ENCODE measurements at places on chromosomes 1 and 21. TPM values are rescaled to one million over a fixed set of nuclear protein-coding genes. Genes with fewer than 3 reads are reported as not detected.

GBP5 gene
- 0.63 TPM for total RNA-seq

DNA sequence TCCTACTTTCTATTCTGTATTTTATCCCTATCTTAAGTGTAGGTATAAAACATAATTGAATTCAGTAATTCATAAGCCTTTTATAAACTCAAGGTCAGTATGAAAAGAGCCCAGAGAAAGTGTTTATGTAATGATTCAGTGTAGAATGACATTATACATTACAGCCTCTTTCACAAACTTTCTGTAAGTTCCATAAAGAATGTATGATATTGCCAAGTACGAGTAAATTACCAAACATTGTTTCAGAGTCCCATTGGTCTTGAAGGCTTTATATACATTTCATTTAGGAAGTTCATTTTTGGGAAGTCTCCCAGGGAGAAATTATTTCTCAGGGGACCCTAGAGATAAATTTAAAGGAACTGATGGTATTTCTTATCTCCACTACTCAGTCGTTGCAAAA, 37.8 kb upstream of the VAMP3 start:
- ATAC-seq = no peak

- ATAC-seq = no peak
Measured at GRCh38 chr1:178311164-178311563, 185.6 kb downstream of the CLEC20A start.

HMGCS2 gene
- 0.38 TPM for total RNA-seq

- peak; percentile 84 for ATAC-seq
Measured at GRCh38 chr1:169546087-169546995, 39.9 kb downstream of the F5 start.

DNA sequence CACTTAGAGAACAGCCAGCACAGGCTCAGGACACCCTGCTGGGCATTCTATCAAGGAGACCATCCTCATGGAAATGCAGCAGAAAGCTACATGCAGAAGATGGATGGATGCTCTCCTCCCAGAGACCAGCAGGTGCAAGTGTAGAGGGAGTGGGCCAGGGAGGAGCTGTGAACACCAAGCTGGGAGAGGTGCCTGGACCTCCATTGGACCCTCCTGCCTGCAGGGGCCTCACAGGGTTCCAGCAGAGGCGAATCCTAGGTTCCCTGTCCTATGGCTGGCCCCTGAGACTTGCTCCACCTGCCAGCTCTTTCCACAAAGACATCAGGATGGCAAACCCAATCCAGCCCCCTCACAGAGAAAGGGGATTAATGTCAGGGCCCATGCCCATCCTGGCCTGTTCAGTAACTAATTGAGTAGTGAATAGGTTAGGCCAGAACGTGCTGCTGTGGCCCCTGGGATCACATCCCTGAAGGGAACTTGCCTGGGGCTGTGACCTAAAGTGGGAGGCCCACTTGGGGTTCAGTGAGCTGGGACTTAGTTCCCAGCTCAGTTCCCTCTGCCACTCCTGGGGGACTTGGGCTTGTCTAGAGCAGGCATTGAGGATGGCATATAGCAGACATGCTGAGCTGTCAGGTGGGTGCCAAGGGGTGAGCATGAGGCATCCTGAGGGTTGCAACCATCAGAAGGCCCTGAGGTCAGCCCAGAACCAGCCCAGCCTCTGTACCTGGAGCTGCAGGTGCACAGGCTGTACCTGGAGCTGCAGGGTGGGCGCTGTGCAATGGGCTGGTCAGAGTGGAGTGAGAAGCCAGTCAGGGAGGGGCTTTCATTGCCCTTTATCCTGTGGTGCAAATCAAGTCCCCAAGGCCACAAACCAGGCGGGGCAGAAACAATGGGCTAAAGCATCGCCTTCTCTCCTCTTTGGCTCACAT, 22.9 kb upstream of the ZNF678 start:
- ATAC-seq = no peak

GRCh38 chr1:46622344-46622743, 5.7 kb upstream of the MOB3C start:
- peak; percentile 80 for ATAC-seq

GRCh38 chr21:36965720-36966065, 776 bp downstream of the HLCS start:
- ATAC-seq = no peak

GRCh38 chr1:47592296-47593012, 154.6 kb downstream of the FOXD2 start:
- ATAC-seq = no peak

DNA sequence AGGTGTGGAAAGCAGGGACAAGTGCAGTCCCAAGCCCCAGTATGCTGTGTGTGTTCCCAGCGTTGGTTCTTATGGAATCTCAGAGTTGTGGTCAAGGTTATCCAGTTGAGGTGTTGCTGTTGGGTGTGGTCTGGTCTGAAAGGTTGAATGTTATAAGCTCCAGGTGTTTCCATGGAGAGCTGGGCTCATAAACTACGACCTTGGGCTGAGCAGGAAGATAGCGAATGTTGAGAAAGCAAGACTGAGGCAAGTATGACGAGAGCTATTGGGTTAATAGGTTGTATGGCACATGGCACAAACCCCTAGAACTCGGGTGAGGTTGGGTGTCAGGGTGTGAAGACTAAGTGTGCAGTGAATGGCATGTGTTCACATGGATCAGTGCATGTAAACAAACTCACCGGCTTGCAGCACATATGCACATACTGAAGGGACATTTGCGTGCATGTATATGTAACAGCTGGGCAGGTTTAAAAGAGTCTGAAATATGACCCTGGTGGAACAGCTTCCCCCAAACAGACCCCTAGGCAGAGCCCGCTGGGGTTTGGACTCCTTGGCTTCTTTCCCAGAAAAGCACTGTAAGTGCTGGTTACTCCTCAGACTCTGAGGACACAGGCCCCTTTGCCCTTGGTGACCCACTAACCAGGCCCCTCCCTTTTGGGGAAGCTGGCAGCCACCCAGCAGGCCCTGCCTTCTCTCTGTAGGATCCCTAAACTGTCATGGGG, 117.5 kb downstream of the NAV1 start:
- ATAC-seq = peak; percentile 43

- ATAC-seq = no peak
Measured at GRCh38 chr1:34898330-34898761, 31.1 kb downstream of the DLGAP3 start.

GRCh38 chr1:100009458-100009857, 39.7 kb downstream of the SLC35A3 start:
- no peak for ATAC-seq

DNA sequence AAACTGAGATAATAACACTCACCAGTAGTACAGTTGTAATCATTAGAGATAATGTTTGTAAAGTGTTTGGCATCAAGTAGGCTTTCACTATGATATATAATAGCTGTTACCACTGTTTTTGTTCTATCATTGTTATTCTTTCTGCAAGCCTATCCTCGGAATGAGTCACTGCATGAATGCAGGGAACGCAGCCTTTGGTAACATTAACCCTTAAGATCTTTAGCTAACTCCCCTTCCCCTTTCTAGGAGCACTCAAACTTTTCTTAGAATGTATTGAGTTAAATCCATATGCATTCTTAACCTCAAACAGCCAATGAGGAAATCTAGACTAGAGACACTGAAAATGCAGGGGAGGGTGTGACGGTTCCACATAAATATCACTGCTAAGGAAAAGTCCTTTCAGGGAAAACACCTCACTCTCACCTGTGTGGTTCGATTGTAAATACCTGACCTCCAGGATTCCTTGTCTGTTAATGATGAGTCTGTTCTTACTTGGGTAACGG, 467.3 kb downstream of the SETD4 start:
- ATAC-seq = peak; percentile 36

- peak; percentile 14 for ATAC-seq
Measured at GRCh38 chr21:35323947-35324346, 274.8 kb upstream of the RUNX1 start.

CA6 gene
- total RNA-seq = not detected

GRCh38 chr1:219520241-219520640, 92.7 kb downstream of the ZC3H11B start:
- ATAC-seq = no peak

CYP4A11 gene
- 0.30 TPM for total RNA-seq

DNA sequence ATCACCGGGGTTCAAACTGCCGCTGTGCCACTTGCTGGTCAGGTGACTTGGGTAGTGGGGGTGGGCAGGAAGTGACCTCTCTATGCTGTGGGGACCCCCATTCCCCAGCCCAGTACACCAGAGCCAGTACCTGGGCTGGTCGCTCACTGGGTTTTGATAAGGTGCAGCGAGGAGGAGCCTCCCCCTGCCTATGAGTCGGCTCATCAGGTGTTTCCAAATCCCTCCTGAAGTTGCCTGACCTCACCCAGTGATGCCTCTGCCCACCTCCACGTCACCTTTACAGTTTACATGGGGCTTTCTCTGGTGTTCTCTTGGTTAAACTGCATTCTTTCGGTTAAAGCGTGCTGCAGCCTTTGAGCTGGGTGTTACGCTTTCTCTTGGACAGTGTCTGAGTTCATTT, 58.2 kb downstream of the ARHGEF10L start:
- ATAC-seq = no peak

KLHDC8A gene
- 42.8 TPM for total RNA-seq

GRCh38 chr21:29236201-29236600, 62.5 kb upstream of the BACH1 start:
- ATAC-seq = no peak

GRCh38 chr21:45304476-45304830, 16.8 kb upstream of the POFUT2 start:
- ATAC-seq = no peak

DNA sequence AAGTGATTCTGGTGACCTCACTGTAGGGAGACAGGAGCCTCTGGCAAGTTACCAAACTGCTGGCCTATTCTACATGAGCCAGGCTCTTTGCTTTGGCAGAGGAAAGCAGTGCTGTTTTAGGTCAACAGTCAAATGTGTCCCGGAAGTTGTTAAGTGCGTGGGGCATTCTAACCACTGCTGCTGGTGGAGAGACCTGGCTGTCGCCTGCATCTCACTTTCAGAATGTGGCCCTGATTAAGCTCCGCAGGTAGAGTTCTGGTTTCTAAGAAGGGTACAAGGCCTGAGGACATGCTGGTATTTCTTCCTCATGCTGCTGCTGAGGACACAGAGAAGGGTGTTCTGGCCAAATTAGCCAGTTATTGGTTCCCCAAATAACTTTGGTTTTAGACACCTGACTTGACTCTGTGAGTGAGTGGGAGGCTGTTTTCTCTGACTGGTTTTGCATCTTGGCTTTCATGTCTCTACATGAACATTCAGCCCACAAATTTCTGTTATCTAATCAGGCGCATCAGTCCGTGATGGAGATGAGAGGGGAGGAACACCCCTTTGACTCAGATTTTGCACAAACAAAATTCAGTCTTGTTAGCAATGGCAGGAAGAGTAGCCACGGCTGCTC, 120.8 kb downstream of the LMO4 start:
- ATAC-seq = no peak

LAMB3 gene
- total RNA-seq = 3.5 TPM

SPRR2F gene
- total RNA-seq = not detected

DNA sequence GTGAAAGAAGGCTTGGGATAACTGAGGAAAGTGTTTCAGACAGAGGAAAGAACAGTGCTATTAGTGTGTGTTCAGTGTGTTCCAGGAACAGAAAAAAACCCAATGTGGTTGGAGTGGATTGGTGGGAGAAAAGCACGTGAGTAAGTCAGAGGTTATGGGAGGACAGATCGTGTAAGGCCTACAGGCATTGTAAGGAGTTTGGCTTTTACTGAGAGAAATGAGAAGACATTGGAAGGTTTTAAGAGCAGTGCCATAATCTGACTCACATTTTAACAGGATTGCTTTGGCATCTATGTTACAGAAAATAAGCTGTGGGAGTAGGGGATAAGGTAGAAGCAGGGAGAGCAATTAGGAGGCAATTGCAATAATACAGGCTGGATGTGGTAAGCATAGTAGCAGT, 4.8 kb downstream of the ARPC5 start:
- no peak for ATAC-seq

GRCh38 chr1:1540090-1540817, at the start of gene TMEM240:
TMEM240 (minus strand) TSS chr1:1540624; CDS start chr1:1540346, 278 bp downstream.
- ATAC-seq = peak; percentile 71

- no peak for ATAC-seq
Measured at GRCh38 chr1:81703391-81703755, 97.4 kb upstream of the ADGRL2 start.

SMIM1 gene
- total RNA-seq = 0.87 TPM

DNA sequence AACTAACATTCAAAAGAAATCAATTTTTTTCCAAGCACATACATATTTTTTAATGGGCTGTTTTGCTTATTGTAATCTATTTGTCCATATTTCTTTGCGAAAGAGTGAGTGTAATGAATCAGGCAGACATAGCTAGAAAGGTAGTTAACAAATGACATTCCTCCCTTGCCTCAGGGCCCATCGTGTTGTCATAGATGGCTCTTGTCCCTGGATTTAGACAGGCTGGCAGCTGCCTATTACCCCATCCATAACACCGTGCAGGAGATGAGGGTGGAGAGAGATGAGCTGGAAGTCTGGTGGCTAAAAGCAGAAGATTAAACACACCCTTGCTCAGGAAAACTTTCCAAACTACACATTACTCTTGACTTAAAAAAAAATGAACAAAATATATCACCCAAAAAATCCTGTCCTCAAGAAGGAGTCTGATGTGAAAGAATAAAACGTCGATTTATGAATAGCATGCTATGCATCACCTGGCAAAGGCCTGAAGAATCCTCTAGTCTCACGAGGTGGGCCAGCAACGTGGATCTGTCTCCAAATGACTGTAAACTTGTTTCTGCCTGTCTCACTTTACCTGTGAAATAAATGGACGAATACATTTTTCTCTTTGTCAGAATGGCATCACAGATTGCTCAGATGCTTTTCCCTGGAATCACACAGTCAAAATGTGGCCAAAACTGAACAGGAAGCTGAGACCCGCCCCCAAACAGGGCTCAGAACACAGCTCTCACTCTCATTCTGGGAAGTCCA, 55.7 kb downstream of the C21orf91 start:
- ATAC-seq = no peak

PODN gene
- 0.81 TPM for total RNA-seq

DNA sequence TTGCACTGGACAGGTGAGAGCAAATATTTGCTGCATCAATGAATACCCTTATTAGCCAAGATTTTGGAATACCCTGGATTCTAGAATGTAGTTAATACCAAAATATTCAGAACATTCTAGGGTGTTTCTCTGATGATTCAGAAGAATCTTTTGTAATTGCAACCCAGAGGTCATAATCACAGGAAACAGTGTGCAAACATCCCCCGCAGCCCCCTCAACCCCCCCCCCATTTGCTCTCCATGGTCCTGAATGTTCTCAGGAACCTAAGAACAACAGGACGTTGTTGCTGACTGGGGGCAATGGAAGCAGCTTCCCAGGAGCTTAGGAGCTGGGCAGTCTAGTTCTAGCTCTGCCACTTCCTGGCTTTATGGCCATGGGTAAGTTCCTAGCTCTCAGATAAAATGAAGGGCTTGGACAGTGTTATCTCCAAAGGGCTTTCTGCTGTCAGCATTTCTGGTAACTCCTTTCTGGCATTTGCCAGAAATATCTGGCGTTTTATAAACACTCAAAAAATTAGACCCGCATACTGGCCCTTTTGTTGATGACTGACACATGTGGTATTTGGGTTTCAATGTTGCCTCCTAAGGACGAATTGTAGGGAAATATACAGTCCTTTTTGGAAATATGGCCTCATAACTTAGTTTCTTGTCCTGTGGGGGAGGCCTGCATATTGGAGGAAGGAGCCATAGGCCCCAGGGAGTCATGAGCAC, 178.6 kb downstream of the RRAGC start:
- ATAC-seq = no peak

TCHH gene
- total RNA-seq = 0.42 TPM

- no peak for ATAC-seq
Measured at GRCh38 chr21:45223236-45224185, 64.2 kb downstream of the POFUT2 start.

RAB7B gene
- 0.25 TPM for total RNA-seq

Data from motor neuron (in vitro differentiated cells).